EH (cell line): ENCODE measurements at places on chromosomes 1 and 21.

DNA sequence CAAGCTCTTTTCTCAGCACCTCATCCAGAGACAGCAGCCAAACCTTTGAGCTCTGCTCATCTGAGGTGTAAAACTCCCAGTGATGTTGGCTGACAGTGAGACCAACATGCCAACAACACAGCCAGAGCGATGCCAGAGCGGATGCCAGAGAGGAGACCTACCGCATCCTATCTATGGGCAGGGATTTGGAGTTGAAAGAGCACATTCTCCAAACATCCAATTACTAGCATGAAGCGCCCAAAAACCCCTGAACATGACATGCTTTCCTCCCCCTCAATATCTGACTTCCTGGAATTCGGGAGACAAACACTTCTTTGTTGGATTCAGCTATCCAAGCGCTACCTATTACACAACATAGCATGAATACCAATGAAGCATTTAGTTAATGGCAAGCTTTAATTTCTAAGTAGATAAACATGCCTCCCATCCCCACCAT lies 23.1 kb upstream of the PAXBP1 start:
- DNase-seq = no peak

DNA sequence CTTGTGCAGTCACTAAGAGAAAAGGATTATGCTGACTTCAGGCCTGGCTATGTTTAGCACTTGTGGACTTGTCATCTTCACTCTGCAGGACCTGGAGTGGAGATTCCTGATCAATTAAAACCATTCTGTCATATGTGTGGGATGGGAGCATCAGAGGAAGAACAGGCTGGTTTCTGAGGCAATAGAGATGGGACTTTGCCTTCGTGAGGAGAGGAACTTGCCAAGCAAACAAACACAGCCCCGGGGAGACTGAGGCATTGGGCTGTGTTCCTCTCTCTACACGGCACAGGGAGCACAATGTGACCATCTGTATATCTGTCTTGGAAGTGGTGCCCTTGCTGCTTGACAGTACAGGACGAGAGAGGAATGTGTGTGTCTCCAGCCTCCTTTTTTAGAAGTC lies 23.1 kb downstream of the VASH2 start:
- DNase-seq = no peak

- DNase-seq = no peak
Observed at GRCh38 chr1:184285401-184286087, 101.3 kb upstream of the C1orf21 start.

GRCh38 chr1:20367116-20367585 lies 76.5 kb downstream of the VWA5B1 start:
- peak; percentile 49 for DNase-seq

DNA sequence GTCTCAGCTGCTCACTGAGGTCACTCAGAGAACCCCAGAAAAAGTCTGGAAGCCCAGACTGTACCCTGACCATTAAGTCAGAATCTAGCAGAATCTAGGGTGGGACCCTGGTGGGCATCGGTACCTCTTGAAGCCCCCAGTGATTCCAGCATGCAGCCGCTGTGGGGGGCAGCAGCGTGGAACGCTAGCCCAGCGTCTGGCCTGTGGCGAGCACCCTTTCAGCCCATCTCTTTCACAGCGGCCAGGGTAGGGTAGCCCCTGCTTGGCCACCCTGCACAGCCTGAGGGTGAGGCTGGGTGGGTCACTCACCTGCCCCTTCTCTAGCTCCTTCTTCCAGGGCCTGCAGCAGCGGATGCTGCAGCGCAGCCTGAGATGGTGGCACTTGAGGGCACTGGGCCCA lies 16.3 kb downstream of the C1orf167 start:
- DNase-seq = no peak

GRCh38 chr21:33029385-33029921 lies 3.7 kb downstream of the OLIG2 start:
- no peak for DNase-seq

GRCh38 chr1:48203287-48203900 lies 19.1 kb upstream of the SLC5A9 start:
- peak; percentile 21 for DNase-seq

DNA sequence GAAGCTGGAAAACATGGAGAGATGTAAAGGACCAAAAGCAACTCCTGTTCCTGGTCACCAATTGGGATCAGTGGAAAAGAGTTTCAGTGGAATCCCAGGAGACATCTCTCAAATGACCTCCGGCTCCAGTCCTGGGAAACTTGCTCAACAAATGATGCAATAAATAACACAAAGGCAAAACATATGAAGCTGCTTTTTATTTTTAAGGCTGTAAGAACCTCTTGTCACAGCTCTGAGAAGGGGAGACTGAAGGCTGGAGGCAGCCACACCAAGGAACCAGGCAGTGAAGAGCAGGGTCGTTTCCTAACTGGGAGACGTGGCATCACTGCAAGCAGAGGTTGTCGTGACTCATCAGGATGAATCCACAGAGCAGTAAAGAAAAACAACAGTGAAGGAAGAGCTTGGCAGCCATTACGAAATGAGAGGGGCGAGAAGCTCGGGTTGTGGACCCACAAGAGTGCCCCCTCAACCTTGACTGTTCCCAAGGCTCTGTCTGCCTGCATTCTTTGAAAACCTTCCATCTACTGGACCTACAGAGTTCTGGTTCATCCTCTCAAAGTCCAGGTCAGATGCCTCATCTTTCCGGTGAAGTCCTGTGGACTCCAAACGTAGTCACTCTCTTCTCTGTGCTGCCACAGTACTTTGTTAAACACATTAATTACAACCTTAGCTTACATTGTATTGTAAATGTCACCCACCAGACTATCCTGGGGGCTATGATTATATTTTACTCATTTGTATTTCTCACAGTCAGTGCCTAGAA lies 32.1 kb downstream of the JAK1 start:
- DNase-seq = peak; percentile 92
